ENCODE measurements at places on chromosomes 1 and 21.
A peak's percentile ranks its signal among the peaks of the same experiment; 100 is the strongest.

DNA sequence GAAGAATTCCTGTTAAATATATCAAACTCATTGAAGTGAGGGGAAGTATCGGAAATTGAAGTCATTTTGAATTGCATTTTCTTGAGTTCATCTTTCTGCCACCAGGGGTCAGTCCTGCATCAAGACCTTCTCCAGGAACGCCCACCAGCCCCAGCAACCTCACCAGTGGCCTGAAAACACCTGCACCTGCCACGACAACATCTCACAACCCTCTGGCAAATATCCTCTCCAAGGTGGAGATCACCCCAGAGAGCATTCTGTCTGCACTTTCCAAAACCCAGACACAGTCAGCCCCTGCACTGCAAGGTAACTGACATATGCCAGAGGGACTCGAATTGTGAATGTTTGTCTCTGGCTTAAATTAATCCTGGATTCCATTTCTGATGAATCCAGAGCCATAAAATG, 22.8 kb upstream of the TARS2 start:
- DNase-seq = peak; percentile 49

DNA sequence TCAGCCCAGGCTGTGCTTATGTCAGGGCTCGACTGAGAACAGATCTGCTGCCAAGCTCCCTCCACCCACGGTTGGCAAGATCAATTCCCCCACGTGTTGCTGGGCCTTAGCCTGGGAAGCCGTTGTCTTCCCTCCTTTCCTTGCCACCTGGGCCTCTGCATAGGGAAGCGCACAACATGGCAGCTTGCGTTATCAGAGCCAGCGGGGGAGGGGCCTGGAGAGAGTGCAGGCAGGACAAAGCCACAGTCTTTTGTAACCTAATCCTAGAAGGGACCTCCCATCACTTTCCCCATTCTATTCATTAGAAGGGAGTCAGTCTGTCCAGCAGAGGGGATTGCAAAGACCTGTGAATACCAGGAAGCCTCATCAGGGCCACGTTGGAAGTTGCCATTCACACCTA, 17.0 kb upstream of the IGSF21 start:
- DNase-seq = no peak

DNA sequence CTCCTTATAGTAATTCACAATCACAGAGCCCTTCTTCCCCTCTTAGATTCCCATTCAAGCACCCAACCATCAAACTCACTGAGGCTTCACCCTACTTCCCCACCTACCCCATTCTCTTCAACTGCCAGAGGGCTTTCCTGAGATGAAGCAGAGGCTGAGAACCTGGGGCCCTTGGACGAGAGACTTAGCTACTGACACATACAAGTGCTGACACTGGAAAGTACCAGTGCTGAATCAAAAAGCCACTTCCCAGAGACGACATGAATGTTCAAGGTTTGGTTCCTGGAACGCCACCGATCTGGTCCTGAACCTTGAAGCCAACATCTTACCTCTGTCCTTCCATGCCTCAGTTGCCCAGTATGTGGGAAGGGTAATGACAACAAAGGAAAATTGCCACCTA, 16.6 kb upstream of the RAP1A start:
- no peak for DNase-seq

- no peak for DNase-seq
Observed at GRCh38 chr1:36857754-36858153, 176.6 kb downstream of the GRIK3 start.

GRCh38 chr1:206682111-206682510, 2.6 kb upstream of the MAPKAPK2 start:
- no peak for DNase-seq

GRCh38 chr1:83516369-83516768, 482.6 kb downstream of the TTLL7 start:
- no peak for DNase-seq

- DNase-seq = peak; percentile 71
Observed at GRCh38 chr1:24910751-24911650, 19.1 kb downstream of the RUNX3 start.

GRCh38 chr1:12811409-12811784, 19.8 kb downstream of the PRAMEF11 start:
- no peak for DNase-seq

DNA sequence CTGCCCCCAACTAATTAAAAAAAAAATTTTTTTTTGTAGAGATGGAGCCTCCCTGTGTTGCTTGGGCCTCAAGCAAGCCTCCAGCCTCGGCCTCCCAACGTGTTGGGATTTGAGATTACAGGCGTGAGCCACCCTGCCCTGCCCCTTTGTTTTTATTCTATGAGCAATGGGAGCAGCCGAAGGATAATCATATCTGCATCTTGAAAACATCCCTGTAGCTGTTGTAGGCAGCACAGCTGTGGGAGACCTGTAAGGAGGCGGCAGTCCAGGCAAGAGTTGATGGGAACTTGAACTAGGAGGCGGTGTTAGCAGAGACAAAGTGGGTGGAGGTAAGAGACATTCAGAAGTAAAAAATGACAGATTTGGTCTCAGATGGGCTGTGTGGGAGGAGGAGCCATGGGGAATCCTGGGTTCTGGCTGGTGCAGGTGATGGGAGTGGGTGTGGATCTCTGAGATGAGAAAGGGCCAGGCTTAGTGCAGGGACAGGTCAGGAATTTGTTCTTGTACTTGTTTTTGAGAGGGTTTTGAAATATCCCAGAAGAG, 31.3 kb downstream of the STUM start:
- no peak for DNase-seq

DNA sequence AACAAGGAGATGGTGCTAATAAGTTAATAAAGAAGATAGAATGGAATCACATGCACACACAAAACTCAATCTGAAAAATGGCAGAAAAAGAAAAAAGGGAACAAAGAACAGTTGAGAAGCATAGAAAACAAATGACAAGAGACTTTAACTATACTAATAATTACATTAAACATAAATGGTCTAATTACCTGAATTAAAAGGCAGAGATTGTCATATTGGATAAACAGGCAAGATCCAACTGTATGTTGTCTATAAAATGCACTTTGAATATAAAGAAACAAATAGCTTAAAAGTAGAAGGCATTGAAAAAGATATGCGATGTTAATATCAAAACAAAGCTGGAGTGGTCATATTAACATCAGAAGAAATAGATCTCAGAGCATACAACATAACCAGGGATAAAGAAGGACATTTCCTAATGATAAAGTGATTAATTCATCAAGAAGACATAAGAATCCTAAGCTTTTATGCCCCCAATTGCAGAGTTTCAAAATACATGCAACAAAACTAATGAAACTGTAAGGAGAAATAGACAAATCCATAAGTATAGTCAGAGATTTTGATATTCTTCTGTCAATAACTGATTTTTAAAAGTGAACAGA, 293.5 kb downstream of the PTPRU start:
- DNase-seq = no peak

DNA sequence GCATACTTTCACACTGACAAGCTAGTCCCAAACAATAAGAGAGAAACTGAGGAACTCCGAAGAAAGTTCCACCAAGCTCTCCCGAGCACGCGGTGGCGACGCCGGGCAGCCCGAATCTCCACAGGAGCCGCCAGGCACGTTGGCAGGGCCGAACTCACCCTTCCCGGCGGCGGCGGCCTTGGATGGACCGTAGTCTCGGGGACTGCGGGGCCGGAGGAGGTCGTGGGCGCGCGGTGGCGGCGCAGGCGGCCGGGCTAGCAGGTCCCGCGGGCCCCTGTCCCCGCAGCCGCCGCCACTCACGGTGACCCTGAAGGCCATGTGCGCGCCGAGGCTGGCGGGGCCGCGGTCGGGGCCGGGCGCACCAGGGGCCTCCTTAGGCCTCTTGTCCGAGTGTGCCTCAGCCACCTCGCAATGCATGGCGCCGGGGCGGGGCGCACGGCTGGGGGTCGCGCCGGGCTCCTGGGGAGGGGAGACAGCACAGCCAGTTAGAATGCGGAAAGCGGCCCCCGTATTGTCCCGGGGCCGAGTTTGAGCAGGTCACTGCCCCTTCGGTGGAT, 1.2 kb downstream of the GLIS1 start:
- DNase-seq = no peak

DNA sequence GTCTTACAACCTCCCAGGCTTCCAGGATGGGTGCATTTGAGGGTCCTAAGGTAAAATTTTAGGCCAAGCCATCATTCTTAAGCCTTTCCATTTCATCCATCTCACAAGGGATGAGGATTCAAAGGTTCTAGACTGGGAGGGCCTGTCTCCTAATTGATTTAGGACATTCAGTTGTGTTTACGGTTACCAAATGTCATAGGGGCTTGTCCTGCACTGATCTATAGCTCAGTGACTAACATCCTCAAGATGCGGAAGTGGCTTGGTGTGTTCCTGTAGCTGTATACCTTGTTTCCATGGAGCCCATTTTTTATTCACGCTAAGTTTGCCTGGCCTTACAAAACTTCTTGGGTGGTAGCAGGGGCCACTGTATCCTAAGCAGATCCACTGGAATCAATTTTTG, 52.8 kb downstream of the DUSP10 start:
- DNase-seq = no peak

DNA sequence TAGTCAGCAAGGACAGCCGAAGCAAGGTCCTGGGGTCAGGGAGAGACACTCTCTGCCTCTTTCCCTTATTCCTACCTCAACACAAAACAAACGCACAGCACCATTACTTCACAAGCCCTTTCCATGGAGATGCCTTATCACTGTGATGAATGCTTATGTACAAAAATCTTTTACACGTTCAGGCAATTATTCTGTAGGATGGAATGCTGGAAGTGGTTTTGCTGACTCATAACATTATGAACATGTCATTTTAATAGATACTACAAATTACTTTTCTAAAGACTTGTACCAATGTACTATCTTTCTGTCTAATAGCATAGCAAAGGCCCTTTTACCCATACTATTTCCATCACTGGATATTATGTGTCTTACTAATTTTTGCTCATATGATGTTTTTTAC, 98.4 kb downstream of the TTLL7 start:
- DNase-seq = no peak

- DNase-seq = no peak
Observed at GRCh38 chr21:38688068-38688467, 117.7 kb upstream of the ETS2 start.

- DNase-seq = no peak
Observed at GRCh38 chr1:18144062-18144461, 36.5 kb downstream of the IGSF21 start.

GRCh38 chr21:41487082-41487481, 20.9 kb downstream of the TMPRSS2 start:
- no peak for DNase-seq

- DNase-seq = no peak
Observed at GRCh38 chr1:92708368-92708950, 76.4 kb downstream of the EVI5 start.

DNA sequence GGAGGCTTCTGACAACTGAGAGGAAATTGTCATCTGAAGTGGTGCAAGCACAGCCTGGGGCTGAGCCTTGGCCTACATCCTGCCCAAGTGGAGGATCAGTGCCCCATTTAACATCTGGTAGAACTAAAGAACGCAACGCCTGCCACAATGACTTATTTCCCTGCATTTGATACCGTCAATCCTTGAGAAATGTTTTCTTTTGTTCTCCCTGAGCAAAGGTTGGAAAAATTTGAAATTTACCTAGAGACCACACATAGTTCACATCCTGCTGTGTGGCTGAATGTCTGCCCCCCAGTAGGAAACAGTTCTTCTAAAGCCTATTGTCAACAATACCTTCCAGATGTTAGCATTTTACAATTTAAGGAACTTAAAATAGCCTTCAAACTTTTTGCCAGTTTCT, 5.6 kb upstream of the RGS4 start:
- no peak for DNase-seq

DNA sequence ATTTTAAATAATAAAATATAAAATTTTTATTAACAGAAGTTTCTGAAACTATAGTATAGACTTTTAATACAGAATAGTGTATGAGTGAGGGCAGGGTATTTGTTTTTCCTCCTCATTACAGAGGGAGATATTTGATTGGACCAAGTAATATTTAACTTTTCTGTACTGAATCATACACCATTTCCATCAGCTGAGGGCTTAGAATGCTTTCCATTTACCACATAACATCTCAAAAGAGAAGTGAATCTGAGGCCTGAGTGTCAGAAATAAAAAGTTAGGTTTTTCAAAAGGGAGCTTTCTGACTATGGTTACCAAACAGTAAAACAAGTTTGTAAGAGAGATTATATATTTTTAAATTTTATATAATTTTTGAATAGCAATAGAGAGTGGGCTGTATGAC, 29.5 kb downstream of the TLCD4 start:
- DNase-seq = no peak

- no peak for DNase-seq
Observed at GRCh38 chr1:213724640-213725536, 262.9 kb upstream of the PROX1 start.

DNA sequence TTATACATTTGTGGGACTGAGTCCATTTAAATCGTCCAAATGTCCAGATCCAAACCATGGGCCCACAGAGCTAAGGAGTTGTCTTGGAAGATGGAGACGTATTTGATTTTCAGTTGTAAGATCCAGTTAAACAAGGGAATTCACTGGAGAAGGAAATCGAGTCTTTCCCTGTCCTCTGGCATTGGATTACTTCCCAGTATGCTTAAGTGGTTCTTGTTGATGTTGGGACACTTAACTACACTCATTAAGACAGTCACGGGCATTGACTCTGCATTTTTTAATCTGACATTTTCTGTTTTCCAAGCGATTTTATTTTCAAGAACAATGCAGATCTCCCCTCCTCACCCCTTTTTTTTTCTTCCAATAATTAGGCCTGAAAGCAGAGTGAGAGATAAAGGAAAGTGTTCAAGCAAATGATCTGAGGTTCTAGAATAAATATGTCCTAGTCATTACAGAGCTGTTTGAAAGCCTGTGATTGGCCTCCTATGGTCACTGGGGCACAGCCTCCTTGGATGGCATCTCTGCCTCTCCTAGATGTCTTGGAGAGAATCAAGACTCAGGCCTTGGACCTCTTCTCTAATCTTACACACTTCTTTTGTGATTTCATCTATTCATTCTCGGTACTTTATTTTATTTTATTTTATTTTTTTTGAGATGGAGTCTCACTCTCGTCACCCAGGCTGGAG, 48.9 kb downstream of the CD247 start:
- DNase-seq = no peak

- DNase-seq = no peak
Observed at GRCh38 chr1:41616563-41616962, 132.1 kb upstream of the EDN2 start.

DNA sequence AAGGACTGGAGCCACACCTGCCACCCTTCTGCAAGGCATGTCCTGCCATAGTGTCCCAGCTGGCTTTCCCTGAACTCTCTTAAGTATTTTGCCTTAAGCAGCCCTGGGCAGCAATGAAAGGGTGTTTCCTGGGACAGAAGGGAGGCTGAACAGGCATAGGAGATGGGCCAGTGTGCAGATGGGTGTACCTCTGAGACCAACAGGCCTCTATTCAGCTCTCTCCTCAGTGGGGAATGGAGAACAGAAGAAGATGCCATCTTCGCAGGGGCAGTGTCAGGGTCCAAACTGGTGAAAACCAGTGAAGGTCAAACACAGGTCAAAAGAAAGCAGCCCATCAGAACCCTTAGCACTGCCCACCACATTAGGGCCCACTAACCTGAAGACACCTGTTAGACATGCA, 53.2 kb downstream of the FAM78B start:
- no peak for DNase-seq

All from naive thymus-derived CD8-positive, alpha-beta T cell (primary cell).